Left ventricle myocardium superior (tissue), 1 donor: ENCODE measurements at places on chromosomes 12 and 14.

- no peak for DNase-seq
These were observed 461.1 kb upstream of the DCN start for GRCh38 chr12:91643763-91644162.

DNA sequence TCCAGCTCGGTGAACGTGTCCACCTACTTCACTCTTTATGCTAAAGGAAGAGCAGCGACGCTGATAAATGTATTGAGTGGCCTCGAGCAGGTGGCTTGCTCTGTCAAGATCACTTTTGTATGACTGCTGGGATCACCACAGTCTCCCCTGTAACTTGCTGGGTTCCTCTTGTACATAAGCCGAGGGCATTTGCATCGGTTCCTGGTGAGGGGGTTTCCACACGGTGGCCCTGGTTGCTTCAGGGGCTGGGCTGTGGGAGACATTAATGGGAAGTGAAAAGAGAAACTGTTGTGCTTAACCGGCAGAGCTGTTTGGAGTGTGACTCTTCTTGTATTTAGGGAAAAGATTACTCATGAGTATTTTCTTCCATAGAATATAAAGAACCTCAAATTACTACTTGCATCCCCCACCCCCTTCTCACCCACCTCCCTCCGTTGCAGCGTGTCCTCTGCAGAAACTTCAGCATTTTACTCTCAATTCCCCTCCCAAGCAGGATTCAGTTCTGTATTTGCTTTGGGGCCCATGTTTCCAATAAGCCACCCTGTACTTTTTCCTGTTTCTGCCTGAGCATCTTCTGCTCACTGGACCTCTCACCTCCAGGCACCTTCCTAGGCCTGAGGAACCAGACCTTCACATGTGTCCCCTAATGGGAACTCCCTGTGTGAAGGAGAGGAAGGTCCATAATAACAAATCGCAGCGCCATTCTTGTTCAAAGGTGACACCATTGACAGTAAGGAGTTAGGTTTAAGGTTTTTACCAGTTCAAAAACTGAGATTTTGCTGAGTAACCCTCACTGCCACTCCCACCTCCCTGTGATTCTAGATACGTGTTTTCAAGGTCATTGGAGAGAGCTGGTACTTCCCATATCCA, 187.0 kb downstream of the ETV6 start:
- no peak for DNase-seq

GRCh38 chr14:28776482-28777266, 10.1 kb downstream of the FOXG1 start:
- DNase-seq: no peak

GRCh38 chr14:85934886-85935254, 404.9 kb downstream of the FLRT2 start:
- no peak for DNase-seq
